ENCODE measurements at places on chromosomes 13 and 19.

- peak; percentile 20 for DNase-seq
Observed at GRCh38 chr13:52738719-52739467, 727 bp downstream of the CNMD start.

DNA sequence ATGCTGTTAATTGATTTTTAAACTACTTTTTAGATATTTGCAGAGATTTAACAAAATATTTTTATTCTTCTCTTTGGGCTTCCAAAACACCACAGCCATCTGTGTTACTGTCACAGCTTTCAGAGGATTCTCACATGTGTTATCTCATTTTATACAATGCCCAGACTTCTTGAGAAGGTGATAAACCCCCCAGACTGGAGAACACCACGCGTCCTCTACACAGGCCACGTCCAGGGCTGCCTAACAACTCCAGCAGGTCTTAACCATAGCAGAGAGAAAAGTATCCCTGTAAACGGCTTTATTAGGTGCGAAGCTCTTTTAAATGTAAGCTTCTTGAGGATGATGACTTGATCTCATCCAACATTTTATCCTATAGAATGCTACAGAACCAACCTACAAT lies 2.0 kb downstream of the GPR183 start:
- DNase-seq: no peak

DNA sequence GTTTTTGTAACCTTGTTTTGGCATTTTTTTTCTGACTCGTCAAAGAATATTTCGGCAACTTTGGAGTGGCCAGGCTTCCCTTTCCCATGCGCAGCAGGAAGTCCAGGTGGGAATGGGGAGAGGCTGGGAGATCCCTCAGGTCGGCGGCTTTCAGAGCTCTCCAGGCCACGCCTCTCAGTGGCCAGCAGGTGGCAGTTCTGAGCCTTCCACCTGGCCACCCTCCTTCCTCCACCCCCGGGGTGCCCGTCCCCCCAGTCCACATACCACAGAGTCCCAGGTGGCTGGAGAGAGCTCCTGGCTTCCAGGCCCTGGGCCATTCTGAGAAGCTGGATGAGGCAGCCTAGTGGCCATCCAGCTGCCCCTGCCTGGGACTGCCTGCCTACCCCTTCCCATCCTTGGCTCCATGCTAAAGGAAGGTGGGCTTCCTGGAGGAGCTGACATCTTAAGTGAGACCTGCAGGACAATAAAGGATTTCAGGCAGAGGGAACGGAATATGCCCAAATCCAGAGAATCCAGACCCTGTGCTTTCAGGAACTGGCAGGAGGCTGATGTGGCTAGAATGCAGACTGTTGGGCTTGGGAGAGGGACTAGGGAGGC lies 46.3 kb downstream of the CCNE1 start:
- DNase-seq: no peak

DNA sequence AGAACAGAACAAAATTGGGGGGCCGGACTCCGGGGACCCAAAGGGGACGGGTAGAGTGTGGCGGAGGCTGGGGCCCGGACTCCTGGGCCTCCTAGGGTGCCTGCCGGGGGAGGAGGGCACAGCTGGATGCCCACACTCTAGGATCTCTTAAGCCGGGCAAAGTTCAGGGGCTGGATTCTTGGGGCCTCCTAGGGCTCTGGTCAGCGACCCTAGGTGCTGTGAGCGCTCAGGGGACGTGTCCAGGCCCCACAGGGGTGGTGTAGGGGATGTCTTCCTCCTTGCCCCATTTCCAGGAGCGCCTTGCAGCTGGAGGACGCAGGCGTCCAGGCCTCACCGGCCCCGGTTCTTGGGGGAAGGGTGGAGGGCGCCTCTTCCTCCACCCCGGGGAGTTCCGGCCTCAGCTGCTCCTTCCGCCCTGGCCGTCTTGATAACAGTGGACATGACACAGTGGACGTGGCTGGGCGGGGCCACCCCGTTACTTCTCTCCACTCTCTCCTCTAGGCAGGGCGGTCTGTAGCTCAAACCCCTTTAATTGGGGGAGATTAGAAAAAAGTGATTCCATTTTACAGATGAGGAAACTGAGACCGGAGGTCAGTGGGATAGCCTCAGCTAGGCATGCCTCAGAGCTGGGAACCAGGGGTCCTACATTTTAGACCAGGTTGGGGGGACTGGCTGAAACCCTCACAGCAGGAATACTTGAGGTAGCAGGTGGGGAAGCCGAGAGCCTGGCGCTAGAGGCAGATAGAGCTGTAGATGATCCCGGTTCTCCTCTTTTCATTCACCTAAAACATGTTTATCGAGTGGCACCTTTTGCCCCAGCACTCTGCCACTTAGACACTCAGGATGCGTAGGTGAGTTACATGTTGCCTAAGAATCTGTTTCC lies 705 bp downstream of the STXBP2 start:
- DNase-seq: no peak

DNA sequence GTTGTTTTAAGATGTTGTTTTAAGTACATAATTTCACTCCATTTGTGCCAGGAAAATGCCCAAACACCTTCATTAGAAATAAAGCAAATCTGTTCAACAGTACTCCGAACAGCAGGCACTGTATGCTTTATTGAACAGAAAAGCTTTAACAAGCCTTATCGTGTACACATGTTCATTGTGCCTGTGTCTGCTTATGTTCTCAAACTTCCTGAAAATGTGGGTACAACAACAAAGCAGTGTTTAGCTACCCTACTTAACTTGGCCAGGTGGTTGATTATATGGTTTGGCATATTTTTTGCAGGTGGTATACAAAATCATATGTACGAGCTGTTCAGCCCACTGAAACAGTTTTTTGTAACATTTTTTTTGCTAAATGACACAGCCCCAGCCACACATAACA lies 718.0 kb downstream of the DACH1 start:
- no peak for DNase-seq

DNA sequence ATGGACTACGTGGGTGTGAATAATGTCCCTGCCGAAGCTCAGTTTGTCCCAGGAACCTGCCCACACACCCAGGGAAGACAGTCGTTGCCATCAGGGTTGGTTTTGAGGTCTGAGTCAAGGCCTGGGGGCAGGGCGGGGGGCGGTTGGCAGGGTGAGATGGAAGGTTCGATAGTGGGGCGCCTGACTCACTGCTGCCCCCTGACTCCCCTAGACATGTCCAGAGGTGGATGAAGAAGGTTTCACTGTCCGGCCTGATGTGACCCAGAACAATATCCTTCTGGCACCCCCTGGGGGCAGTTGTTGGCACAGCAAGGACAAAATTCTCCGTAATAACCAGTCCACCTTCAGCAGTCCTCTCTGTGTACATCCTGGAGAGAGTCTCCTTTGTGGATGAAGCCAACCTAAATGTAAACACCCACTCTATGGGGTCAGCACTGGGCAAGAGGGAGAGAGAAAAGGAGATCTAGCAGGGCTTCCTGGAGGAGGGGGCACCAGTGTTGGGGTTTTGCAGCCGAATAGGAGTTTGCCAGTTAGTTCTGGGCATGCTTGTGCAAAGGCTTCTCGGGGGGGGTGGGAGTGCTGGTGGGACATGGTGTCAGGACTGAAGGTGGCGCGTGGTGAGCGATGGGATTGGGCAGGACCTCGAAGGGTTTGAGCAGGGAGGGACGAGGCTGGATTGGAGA lies 19.6 kb upstream of the B3GNT3 start:
- DNase-seq: no peak

DNA sequence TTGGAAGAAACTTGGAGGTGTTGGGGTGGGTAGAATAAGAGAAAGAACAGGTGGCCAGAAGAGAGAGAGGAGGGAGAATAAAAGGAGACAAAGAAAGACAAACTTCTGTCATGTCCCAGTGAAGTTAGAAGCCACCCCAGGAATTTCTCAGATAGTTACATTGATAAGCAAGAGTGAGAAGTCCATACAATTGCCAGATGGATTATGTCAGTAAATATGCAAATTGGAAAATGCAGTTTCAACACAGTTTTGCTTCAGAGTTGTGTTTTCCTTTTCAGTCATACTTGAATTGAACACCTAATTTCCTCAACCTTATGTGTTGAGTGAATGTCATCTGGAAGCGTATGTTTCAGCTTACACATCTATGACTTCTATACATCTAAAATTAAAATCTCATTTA lies 139.2 kb downstream of the RXFP2 start:
- no peak for DNase-seq

DNA sequence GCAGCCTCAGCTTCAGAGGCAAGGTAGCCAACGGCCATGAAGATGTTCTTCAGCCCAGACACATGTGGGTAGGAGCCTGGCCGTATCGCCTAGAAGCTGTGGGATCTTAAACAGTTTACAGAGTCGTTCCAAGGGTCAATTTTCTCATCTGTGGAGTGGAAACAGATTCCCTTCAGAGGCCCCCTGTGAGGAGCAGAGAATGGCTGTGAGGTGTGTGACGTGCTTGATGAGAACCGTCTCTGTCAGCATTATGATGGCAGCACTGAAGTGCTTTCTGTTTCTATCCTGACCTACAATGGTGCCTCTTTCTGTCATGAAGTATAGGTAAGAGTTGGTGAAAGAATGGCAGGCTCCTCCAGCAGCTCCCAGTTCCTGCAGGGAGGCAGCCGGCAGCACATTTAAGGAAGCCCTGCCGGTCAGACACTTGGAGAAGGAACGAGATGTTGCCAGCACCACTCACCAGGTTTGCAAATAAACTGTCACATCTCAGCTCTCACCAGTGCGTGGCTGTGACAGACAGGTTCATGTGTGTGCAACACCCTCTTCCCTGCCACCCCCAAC lies 277.3 kb downstream of the FOXO1 start:
- peak; percentile 8 for DNase-seq

DNA sequence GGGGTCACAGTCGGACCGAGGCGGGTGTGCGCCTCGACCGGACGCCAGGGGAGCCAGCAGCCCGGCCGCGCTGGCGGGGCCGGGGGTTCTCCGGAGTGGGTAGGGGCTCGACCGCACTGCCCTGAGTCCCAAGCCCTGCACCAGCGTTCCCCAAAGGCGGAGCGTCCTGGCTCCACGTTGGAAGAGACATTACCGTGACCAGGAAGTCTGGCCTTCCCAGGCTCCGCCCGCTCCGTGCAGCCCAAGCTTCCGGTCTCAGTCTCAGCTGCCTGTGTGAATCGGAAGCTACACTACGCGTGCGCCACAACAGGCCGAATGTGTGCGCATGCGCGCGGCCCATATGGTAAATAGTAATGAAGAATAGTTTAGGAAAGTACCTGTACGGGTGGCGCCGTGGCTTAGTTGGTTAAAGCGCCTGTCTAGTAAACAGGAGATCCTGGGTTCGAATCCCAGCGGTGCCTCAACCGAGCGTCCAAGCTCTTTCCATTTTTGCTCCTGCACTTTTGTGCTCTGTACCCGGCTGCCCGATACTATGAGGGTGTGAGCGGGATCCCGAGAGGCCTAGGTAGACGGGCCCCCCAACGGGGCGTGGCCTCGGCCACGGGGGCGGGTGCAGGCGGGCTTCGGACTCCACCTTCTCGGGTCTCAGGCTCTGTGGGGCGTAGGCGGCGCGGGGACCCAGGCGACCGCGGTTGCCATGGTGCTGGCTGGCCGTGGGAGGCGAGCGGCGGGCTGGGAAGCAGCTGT lies 17.3 kb upstream of the LRP3 start:
- DNase-seq: peak; percentile 87

GRCh38 chr19:3125900-3126524 lies 9.8 kb upstream of the GNA15 start:
- DNase-seq: peak; percentile 46

DNA sequence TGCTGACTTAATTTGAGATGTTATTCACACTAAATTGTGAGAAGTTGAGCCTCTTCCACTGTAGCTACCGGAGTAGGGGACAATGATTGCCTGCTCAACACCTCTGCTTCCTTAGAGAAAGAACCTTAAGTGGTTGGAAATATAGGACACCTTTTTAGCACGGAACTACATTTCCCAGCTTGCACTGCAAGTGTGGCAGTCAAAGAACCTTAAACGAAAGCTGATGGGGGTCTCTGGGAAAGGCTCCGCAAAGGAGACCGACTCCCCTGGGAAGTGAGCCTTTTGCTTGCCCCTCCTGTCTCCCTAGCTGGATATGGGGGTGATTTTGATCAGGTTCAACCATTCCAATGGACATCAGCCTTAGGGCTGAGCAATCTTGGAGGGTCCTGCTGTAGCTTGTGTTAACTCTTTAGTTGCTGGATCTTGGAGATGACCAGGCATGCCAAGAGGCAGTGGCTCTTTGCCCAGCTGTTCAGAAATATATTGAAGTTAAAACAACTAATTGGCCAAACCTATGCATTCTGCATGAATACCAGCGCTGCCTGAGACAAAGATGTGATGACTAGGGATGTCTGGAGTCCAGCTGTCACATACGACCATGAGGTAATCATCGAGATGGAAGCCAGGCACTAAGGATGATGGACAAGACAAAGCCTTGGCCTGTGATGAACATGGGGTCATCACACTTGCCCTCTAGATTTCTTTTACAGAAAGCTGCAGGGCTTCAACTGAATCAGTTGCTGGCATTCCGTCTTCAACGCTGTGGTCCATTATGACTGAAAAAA lies 286.5 kb downstream of the FOXO1 start:
- DNase-seq: no peak

DNA sequence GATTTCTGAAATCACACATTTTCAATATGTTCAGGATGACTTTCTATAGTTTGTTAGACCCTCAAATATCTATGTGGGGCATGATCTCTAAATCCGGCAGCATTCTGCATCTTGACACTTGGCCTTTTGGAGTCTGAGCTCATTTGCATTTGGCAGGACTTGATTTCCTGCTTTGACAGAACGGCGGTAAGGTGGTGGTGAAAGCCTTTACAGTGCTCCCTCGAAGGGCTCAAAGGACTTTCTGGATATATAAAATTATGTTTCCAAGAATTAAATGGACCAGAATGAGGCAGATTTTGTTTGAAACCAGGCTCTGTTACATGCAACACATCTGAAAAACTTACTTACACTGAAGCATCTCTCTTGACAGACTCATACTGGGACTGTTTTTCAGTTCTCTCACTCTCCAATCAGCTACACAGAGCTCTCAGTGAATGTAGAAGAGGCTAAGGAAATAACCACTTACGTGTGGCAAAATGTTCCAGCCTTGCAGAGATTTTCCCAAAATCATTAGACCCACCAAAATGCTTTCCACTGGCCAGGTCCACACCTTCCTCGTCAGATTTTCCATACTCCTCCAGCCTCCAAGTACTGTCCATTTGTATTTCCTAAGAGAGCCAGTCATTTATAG lies 207.2 kb downstream of the SPRY2 start:
- DNase-seq: no peak

- no peak for DNase-seq
Observed at GRCh38 chr13:75357576-75358289, 124.2 kb downstream of the TBC1D4 start.

GRCh38 chr13:105816994-105817393 lies 718.5 kb downstream of the EFNB2 start:
- no peak for DNase-seq

GRCh38 chr19:2150794-2151338 lies 500 bp downstream of the AP3D1 start:
- DNase-seq: no peak

DNA sequence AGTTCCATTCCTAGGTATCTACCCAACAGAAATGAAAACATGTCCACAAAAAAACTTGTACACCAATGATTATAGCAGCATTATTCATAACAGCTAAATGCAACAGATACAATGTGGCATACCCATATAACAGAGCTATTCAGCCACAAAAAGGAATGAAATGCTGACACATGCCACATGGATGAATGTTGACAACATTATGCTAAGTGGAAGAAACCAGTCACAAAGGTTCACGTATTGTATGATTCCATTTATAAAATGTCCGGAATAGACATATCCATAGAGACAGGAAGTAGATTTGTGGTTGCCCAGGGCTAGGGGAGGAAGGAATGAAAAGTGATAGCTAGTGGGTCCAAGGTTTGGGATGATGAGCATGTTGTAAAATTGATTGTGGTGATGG lies 10.8 kb downstream of the CRYL1 start:
- no peak for DNase-seq
